ENCODE measurements at places on chromosomes 3 and 15.

GRCh38 chr15:25900431-25900830 lies 37.3 kb upstream of the ATP10A start:
- no peak for DNase-seq

GRCh38 chr15:101810456-101810855 lies 1.5 kb upstream of the OR4F15 start:
- no peak for DNase-seq

DNA sequence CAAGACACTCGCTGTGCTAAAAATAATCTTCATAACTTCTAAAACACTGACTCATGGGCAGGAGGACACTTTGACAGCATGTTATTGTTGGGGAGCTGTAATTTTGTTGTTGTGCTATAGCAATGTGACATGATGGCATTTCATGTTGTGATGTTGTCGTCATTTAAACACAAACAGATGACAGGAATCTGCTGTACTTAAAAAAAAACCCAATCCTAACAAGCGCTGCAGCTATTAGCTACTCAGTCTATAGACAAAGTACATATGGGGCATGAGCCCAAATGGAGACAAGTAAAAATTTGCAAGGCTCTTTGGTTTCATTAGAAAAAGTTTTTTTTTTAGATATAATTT lies 828 bp upstream of the ATOSA start:
- no peak for DNase-seq

- DNase-seq, result no peak
Measured at GRCh38 chr15:44163370-44163769, 31.7 kb downstream of the FRMD5 start.

DNA sequence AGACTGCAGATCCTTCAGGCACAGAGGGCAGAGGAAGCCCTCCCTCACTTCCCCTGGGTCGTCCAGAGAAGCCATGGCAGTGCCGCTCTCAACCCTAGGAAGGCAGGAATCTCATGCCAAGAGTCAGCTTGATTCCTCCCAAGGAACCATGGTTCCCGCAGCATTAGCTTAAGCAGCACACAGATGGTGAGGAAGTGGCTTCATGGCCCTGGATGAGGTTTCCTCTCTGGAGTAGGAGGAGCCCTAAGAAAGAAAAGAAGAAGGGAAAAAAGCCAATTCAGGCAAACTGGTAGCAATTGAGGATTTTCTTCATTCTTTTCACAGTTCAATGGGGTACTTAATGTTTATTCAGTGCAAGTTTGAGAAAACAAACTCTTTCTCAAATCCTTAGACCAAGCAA lies 2.9 kb downstream of the RBSN start:
- DNase-seq, result no peak

GRCh38 chr3:106114220-106114619 lies 245.4 kb upstream of the CBLB start:
- DNase-seq, result no peak

DNA sequence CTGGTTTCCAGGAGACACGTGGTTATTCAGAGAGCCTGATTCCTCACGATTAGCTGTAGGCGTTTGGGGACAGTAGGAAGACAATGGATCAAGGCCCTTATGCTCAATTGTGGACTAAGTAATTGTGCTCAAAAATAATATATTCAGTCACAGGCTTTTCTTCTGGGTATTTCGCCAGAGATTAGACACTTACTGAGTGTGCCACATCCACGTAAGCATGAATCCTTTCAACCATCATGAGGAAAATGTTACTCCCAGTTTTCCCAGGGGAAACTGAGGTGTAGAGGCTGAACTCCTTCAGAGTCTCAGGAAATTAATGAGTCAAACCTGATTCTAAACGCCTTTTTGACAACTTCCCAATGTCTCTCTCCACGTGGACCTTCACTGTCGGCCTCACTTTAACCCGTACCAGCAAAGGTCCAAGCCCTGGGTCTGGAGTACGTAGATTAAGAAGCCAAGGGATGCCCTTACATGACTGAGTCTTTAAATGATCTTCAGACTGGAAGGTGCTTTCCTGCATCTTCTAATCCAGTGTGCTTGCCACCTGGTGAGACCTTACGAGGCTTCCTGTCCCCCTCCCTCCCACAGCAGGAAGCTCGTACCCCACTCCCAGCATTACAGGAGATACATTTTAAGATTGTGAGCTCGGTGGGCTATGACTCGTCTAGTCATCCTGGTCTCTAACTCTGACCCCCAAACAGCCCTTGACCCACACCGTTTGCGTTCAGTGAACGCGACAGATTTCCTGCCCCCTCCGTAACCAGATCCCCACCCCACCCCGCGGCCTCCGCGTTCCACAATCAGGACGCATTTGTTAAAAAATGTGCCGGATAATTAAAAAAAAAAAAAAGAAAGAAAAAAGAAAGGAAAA lies 1.7 kb downstream of the PKM start:
- no peak for DNase-seq

- peak; percentile 0 for DNase-seq
Measured at GRCh38 chr3:162142511-162142910, 645.9 kb downstream of the OTOL1 start.

- DNase-seq, result no peak
Measured at GRCh38 chr3:70811880-70812279, 499.4 kb upstream of the MDFIC2 start.

GRCh38 chr15:55060836-55061235 lies 135.9 kb downstream of the RSL24D1 start:
- no peak for DNase-seq

DNA sequence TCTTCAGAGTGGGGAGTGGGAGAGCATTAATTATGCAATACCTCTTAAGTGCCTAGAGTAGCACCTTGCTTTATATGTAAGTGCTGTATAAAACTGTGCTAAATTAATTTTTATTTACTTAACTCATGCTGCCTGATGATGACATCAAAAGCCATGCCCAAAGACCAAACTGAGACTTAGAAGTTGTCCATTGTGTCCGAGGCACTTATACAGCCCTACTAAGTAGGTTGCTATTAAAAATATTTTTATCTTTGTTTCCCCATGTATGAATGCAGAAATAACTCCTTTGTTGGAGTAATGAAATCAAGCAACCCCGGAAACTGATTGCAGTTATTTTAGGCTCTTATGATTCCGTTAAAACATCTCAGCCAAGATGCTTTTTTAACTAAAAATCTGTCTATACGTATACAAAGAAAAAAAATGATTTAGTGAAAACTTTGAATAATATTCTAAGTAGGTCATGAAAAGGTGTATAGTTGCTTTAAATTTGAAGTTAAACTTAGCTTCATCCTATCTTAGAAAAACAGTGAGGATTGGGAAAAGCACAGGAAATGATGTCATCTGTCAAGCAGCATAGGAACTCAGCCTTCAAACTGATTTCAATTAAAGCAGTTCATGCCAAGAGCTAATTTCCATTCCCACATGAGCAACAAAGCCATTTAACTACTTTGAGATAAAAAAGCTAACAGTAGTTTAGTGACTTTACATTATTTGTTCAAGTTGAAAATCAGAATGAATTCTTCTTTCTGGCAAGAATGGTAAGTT lies 43.0 kb downstream of the FBN1 start:
- peak; percentile 29 for DNase-seq

DNA sequence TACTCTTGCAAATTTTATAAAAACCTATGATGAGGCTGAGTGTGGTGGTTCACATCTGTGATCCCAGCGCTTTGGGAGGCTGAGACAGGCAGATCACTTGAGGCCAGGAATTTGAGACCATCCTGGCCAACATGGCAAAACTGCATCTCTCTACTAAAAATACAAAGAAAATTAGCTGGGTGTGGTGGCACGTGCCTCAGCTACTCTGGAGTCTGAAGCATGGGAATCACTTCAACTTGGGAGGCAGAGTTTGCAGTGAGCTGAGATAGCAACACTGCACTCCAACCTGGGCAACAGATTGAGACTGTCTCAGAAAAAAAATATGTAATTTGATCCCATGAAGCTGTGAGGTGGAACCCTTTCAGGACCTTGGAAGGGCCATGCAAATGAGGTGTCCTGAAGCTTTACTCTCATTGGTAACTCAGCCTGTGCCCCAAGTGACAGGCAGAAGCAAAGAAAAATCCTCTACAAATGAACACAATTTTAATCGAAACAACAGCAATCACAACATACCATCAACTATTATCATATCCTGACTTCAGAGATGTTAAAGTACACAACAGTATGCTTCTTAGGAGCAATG lies 84.6 kb upstream of the CDV3 start:
- DNase-seq, result peak; percentile 34

GRCh38 chr15:66588537-66588936 lies 22.7 kb upstream of the LCTL start:
- DNase-seq, result no peak

GRCh38 chr15:48858401-48858800 lies 19.5 kb upstream of the EID1 start:
- no peak for DNase-seq

- DNase-seq, result no peak
Measured at GRCh38 chr3:36381311-36381956, 1.1 kb downstream of the STAC start.
